ENCODE measurements at places on chromosomes 12 and 14. TPM values are rescaled to one million over a fixed set of nuclear protein-coding genes. Genes with fewer than 3 reads are reported as not detected.

RHOJ gene
- polyA plus RNA-seq = 6.0 TPM

NRXN3 gene
- polyA plus RNA-seq = 1.5 TPM

SOX5 gene
- 0.64 TPM for polyA plus RNA-seq

DNA sequence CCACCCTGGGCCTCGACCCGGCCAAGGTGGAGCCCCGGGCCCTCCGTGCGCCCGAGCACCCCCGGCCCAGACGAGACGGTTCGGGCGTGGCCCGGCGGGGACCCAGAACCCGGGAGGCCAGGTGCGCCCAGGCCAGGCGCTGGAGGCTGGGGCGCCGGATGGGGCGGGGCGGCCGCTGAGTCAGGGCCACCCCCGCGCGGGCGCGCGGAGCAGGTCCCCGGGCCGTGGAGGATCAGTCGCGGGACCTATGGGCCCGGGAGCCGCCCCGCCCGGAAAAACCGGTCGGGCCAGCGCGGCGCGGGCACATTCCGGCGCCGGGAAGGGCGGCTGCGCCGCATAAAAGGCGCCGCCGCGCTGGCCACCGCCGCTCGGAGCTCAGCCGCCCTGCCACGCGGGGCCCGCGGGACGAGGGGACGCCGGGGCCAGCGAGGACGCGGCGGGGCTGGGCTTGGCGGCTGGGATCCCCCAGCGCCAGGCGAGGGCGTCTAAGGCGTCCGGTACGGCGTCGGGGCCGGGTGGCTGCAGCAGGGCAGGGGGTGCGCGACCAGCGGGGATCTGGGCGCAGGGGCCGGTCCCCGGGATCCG is 21.5 kb upstream of the KIF26A start:
- H3K4me1 ChIP-seq = no peaks in the 10 kb centered on the region
- H3K36me3 ChIP-seq = no peaks in the 10 kb centered on the region
- no peak overlapping the region for H3K4me3 ChIP-seq
- no peak for DNase-seq
- H3K27me3 ChIP-seq = peaks cover 63% of the 10 kb centered on the region

GRCh38 chr12:84701041-84701440 is 211.6 kb downstream of the SLC6A15 start:
- H3K4me3 ChIP-seq = no peak overlapping the region
- H3K27me3 ChIP-seq = no peaks in the 10 kb centered on the region
- H3K36me3 ChIP-seq = no peaks in the 10 kb centered on the region
- no peak overlapping the region for H3K27ac ChIP-seq
- H3K4me1 ChIP-seq = no peaks in the 10 kb centered on the region

DNA sequence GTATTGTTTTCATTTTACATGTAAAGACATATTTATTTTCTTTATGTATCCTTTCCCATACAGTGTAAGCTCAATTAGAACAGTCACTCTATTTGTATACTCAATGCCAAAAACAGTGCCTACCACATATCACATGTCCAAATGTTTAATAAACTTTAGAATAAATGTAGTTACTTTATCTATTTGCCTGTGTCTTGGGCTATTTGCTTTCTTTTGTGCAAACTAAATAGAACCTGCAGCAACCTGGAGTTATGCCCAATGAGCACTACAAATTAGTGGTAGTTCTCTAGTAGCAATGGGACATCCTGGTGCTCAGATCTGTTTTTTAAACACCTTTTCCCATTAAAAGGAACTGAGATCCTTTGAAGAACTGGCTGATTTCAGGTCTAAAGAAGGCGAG is 186.7 kb downstream of the PPFIA2 start:
- no peak overlapping the region for H3K4me3 ChIP-seq
- H3K4me1 ChIP-seq = no peaks in the 10 kb centered on the region
- H3K36me3 ChIP-seq = no peaks in the 10 kb centered on the region
- H3K27me3 ChIP-seq = no peaks in the 10 kb centered on the region

- peaks cover 40% of the 10 kb centered on the region for H3K36me3 ChIP-seq
- peaks cover 10% of the 10 kb centered on the region for H3K4me1 ChIP-seq
- no peaks in the 10 kb centered on the region for H3K27me3 ChIP-seq
- no peak overlapping the region for H3K27ac ChIP-seq
- no peak for DNase-seq
These were observed 12.1 kb upstream of the ALDH2 start for GRCh38 chr12:111754671-111755070.

DNA sequence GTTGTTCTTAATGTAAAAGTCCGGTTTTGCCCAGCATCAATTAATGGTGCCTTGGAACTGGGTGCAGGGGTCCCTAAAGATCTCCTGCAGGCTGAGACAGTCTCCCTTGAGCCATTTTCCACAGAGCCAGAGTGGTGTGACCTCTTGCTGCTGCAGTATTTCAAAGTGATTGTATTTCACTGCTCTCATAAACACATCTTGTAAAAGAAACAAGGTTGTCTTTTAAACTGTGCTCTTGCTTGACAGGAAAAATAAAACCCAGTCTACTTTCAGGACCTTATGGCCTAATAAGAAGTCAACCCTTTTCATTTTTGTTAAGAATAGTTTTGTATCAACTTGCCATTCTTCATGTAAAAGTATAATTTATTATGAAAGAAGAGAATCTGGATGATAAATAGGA is 44.7 kb downstream of the TMEM117 start:
- H3K36me3 ChIP-seq = no peaks in the 10 kb centered on the region
- no peak for DNase-seq
- no peaks in the 10 kb centered on the region for H3K27me3 ChIP-seq
- no peak overlapping the region for H3K4me3 ChIP-seq

DNA sequence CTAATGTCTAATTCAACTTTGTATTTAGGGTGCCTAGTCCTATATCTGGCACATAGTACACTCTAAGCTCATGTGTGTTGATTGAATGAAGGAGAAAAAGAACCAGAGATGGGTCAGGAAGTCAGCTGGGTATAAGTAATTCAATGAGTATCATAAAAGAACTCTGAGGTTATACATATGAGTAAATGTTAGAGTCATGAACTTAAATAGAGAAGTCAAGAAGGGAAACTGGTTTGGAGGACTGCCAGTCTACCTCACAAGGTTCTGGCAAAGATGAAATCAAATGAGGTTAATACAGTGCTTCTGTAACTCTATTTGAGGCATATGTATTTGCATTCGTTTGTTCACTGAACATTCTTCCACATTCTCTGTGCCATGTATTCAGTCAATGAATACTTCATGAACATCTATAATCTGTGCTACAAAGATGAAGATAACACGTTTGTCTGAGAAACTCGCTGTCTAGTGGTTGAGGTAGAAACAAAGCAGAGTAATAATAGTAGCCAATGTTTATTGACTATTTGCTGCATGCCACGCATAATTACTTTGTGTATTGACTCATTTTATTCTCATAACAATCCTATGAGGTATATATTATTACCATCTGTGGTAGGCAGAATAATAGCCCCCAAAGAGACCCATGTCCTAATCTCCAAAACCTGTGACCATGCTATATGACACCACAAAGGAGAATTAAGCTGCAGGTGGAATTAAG is 88.9 kb downstream of the PTGER2 start:
- no peaks in the 10 kb centered on the region for H3K36me3 ChIP-seq
- H3K4me1 ChIP-seq = peaks cover 15% of the 10 kb centered on the region
- DNase-seq = no peak
- H3K4me3 ChIP-seq = no peak overlapping the region
- H3K27me3 ChIP-seq = no peaks in the 10 kb centered on the region

DNA sequence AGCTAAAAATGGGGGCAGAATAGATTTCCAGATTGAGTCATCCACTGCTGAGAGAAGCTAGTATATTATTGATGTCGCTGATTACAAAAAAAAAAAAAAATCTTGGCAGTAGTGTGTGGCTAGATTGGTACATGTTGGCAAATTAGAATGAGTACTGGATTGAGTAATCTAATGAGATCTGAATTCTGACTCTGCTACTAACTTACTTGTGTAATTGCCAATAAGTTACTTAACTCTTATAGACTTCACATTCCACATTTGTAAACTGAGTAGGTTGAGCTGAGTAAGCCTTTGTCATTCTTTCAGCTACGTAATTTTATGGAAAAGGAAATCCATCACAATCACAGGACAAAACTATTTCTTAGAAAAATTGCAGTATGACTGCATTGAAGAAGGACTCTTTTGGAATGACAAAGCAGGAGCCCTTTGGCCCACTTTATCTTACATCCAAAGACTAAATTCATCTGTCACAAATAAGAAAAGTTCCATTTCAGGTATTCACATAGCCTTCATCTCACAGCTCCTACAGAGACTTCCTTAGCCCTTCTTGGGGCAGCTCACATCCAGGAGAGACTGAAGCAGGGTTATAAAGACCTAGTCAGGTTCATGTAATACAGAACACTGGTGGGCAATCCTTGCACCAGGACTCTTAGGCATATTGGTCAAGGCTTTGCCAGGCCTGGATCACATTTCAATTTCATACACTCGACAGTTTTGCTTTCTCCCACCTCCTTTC is 197.3 kb upstream of the CPNE8 start:
- H3K36me3 ChIP-seq = no peaks in the 10 kb centered on the region
- H3K27ac ChIP-seq = no peak overlapping the region
- H3K4me1 ChIP-seq = no peaks in the 10 kb centered on the region
- H3K27me3 ChIP-seq = no peaks in the 10 kb centered on the region
- DNase-seq = no peak

GRCh38 chr12:70852416-70853150 is 68.0 kb downstream of the PTPRR start:
- H3K27me3 ChIP-seq = no peaks in the 10 kb centered on the region
- no peak overlapping the region for H3K27ac ChIP-seq
- DNase-seq = no peak
- no peaks in the 10 kb centered on the region for H3K4me1 ChIP-seq

DNA sequence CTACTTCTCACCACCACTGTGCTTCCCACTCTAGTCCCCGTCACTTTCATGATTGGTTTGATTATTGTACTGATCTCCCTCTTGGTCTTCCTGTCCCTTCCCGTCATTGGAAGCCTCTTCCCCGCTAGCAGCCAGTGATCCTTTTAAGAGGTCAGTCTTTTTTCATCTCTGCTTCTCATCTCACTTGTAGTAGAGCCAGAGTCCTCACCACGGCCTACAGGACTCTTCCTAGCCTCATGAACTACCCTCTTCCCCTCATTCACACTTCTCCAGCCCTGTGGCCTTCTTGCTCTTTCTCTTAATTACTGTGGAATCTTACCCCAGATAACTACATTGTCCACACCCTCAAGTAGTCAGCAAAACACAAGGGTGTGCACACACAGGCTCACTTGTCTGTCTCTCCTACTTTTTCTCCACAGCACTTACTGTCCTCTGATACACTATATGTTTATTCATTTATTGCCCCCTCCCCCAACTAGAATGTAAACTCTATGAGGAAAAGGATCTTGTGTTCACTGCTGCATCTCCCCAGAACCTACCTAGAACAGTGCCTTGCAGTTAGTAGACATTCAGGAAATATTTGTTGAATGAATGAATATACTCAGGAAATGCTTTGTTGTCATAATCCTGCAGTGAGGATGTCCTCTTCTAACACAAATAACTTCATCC is 66.3 kb downstream of the CKB start:
- H3K36me3 ChIP-seq = peaks cover 4% of the 10 kb centered on the region
- H3K27me3 ChIP-seq = no peaks in the 10 kb centered on the region
- H3K4me1 ChIP-seq = no peaks in the 10 kb centered on the region
- no peak overlapping the region for H3K4me3 ChIP-seq
- H3K27ac ChIP-seq = no peak overlapping the region
- no peak for DNase-seq

GRCh38 chr12:58654021-58654420 is 266.3 kb downstream of the LRIG3 start:
- no peaks in the 10 kb centered on the region for H3K4me1 ChIP-seq
- H3K4me3 ChIP-seq = no peak overlapping the region
- H3K36me3 ChIP-seq = no peaks in the 10 kb centered on the region

GRCh38 chr12:67531051-67531450 is 117.5 kb upstream of the DYRK2 start:
- no peak overlapping the region for H3K27ac ChIP-seq
- DNase-seq = no peak
- H3K4me3 ChIP-seq = no peak overlapping the region
- no peaks in the 10 kb centered on the region for H3K36me3 ChIP-seq
- H3K27me3 ChIP-seq = no peaks in the 10 kb centered on the region

- H3K27ac ChIP-seq = no peak overlapping the region
- DNase-seq = no peak
- no peaks in the 10 kb centered on the region for H3K36me3 ChIP-seq
- H3K4me3 ChIP-seq = no peak overlapping the region
- no peaks in the 10 kb centered on the region for H3K4me1 ChIP-seq
These were observed 60.0 kb upstream of the FBXO33 start for GRCh38 chr14:39492267-39492666.

GRCh38 chr12:107328442-107329133 is 235.2 kb upstream of the CRY1 start:
- H3K4me3 ChIP-seq = no peak overlapping the region
- H3K27me3 ChIP-seq = no peaks in the 10 kb centered on the region
- H3K4me1 ChIP-seq = peaks cover 59% of the 10 kb centered on the region
- peaks cover 5% of the 10 kb centered on the region for H3K36me3 ChIP-seq
- DNase-seq = no peak

DNA sequence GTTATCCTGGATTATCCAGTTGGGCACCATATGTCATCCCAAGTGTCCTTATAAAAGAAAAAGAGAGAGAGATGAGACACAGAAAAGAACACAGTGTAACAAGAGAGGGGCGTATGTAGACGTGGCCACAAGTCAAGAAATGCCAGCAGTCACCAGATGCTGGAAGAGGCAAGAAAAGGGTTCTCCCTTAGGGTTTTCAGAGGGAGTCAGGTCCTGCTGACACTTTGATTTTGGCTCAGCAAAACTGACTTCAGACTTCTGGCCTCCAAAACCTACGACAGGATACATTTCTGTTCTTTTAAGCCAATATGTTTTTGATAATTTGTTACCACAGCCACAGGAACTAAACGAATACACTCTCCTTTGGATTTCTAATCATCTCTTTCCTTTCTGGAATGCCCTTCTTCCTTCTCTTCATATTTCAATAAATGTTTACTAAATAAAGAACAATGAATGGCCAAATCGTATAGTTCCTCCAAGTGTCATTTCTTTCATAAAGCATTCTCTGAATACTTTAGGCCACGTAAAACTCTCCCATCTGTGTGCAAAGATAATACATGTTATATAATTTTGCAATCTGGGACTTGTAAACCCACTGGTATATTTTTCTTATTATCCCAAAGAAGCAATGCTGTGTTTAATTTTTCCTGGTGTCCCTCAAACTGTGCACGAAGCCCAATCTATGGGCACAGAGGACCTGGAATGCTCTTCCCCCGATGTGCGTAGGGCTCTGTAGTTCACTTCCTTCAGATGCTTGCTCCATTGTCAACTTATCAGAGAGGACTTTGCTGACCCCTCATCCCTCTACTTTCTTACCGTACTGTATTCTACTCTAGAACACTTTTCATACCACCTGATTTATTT is 303.6 kb downstream of the CEP128 start:
- H3K27me3 ChIP-seq = no peaks in the 10 kb centered on the region
- H3K4me1 ChIP-seq = no peaks in the 10 kb centered on the region
- no peak for DNase-seq
- no peaks in the 10 kb centered on the region for H3K36me3 ChIP-seq
